ENCODE measurements at places on chromosomes 2 and 18. TPM values are rescaled to one million over a fixed set of nuclear protein-coding genes. Genes with fewer than 3 reads are reported as not detected.

SNTG2 gene
- total RNA-seq = 0.31 TPM

GRCh38 chr2:230658577-230658876 lies 54.1 kb upstream of the CAB39 start:
- no peak for DNase-seq

- DNase-seq = no peak
Observed at GRCh38 chr2:109699646-109700045, 85.5 kb downstream of the SOWAHC start.

DNA sequence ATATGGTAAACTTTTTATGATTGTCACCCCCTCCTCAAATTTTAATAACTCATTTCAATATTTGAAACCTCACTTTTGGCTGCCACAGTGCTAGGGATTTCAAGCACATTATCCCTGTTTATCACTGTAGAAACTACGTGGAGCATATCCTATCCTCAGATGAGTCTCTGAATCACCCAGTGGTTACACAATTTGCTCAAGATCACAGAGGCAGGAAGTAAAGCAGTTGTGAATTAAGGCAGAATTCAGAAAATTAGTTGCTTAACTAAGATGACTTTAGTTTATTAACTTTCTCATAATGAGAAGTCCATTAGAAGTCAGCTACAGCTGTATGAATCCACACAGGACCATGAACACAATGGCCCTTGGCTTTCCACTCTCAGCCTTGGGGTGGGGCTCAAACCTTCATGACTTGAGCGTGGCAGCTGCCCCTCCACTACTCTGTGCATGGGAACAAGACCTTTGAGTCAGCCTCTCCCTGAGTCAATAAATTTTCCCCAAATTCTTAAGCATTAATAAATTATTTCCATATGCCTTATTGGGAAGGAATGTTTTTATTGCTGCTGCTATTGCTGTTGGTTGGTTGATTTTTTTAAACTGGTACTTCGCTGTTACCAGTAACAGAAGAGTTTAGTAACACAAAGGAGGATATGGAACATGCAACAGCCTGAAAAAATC lies 369.0 kb downstream of the CBLN2 start:
- no peak for DNase-seq

- DNase-seq = no peak
Observed at GRCh38 chr2:160956243-160956802, 203.9 kb upstream of the TANK start.

DNA sequence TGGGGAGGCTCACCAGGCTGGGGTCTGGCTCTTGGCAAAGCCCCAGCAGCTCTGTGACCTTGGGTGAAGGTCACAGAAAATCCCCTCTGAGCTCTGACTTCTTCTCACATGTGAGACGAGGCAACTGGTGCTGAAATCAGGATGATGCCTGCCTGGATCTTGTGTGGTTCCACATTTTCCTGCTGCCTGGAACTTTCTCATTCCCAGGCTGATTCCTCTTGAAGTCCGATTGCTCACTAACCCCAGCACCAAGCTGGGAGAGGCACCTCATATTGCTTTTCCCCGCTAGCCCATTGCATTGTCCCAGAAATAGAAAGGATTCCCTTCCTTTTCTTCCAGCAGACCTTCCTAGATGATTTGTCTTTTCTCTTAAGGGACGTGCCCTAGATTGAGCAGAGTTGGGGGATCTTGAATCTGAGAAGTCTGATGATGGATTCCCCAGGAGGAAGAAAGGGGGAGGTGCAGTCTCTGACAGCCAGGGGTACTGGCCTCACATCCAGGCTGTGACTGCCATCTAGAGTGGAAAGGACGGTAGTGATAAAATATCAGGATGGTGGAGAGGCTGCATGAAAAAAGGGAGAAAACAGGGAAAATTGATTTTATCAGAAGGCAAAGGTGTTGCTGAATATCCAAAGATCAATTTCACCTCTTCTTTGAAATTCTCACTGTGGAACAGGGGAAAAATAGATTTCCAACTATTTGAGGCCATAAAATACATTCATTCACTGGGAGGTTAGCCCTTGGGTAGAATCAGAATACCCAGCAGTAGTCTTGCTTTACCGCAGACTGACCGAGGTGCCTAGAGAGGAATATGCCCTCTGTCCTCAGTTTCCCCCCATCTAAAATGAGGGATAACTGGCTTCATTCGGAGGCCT lies 96.3 kb downstream of the FAM210A start:
- no peak for DNase-seq
